ENCODE measurements at places on chromosomes 13 and 19.

- no peak for DNase-seq
Observed at GRCh38 chr19:58098682-58098998, 609 bp upstream of the ZSCAN18 start.

DNA sequence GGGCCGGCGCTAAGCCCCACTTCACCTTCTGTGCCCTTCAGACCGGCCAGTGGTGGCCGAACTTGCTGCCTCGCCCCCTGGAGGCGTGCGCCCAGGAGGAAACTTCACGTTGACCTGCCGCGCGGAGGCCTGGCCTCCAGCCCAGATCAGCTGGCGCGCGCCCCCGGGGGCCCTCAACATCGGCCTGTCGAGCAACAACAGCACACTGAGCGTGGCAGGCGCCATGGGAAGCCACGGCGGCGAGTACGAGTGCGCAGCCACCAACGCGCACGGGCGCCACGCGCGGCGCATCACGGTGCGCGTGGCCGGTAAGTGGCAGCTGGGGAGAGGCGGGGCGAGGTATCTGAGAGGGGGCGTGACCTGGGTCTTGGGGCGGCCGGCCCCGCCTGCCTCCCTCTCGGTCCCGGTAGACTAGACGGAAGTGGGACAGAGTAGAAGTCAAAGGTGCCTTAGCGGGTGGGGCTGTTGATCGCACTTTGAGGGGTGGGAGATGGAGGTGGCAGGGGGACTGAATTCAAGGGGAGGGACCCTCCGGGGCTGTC lies 5.6 kb downstream of the ICAM5 start:
- no peak for DNase-seq

GRCh38 chr13:30735872-30736175 lies 481 bp downstream of the ALOX5AP start:
- no peak for DNase-seq

GRCh38 chr13:110856942-110857835 lies 57.7 kb downstream of the ANKRD10 start:
- DNase-seq, result no peak

GRCh38 chr13:112057736-112058518 lies 9.0 kb upstream of the SOX1 start:
- no peak for DNase-seq

- DNase-seq, result no peak
Observed at GRCh38 chr13:110445183-110445582, 116.3 kb downstream of the RAB20 start.

GRCh38 chr13:49098771-49099512 lies 121.2 kb upstream of the MLNR start:
- no peak for DNase-seq

DNA sequence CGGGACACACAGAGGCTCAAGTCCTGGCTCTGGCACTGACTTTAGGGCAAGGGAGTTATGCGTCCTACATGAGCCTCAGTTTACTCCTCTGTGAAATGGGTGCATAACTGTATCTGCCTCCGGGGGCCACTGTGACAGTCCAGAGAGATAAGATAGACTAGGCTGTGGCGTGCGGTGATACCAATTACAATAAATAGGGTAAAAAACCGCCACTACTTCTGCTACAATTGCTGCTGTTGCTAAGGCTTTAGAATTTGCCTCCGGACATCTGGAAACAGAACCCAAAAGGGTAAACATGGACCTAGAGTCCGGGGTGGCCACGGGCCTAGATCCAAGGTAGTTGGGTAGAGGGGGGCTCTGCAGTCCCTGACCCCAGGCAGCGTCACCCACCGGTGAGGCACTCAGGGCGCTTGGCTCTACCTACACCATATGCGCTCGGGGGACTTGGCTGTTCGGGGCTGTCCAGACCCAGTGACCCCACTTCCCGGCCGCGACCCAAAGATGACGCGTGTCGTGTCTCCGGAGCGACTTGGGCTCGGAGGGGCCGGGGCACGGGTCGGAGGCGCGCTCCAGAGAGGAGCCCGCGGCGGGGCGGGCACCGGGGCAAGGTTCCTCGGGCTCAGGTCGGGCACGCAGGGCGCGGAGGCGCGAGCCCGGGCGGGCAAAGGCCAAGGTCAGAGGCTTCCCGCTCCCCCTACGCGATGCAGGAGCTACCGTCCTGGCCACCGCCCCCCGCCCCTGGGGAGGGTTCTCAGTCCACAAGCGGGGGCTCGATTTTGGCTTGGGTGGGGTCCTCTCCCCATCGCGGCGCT lies 1.1 kb downstream of the INSR start:
- DNase-seq, result no peak

GRCh38 chr19:57682226-57682766 lies 519 bp downstream of the ZNF551 start:
- DNase-seq, result no peak

- DNase-seq, result no peak
Observed at GRCh38 chr19:35329323-35329722, 336 bp downstream of the CD22 start.

GRCh38 chr13:77310161-77310560 lies 16.7 kb downstream of the MYCBP2 start:
- no peak for DNase-seq

GRCh38 chr13:48817166-48817802 lies 158.4 kb upstream of the FNDC3A start:
- DNase-seq, result no peak

GRCh38 chr13:98984983-98985382 lies 7.1 kb upstream of the DOCK9 start:
- no peak for DNase-seq

DNA sequence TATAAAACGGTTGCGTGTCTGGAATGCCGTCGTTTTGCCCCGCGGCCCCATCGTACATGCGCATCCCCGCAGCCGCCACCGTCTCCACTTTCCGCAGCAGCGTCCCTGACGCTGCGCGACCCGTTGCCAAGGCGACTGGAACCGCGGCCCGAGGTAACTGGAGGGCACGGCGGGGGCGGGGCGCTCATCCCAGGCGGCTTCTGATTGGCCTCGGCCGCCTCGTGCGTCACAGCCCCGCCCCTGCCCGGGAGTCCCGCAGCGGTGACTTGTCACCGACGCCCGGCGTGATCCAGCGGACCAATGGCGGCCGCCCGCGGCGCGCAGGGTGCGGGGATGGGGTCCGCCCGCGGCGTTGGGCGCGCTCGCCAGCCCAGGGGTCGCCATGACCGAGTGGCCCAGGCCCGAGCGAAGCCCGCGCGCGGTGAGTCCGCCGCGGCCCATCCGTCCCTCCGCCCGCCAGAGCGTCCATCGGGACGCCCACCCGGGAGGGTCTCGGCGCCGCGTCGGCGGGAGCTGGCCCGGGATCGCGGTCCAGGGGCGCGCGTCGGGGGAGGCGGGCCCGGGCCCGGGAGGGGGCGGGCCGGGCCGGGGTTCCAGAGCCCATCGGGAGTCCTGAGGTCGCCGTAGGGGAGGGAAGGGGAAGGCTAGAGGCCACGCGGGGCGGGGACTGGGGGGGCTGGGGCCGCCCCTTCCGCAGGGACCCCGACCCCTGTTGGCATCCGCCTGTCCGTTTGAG lies at the start of gene ZSCAN1:
TSS of gene ZSCAN1 (plus strand) at position 285 of the 736 bp plus-strand sequence. CDS start 3,812 bp downstream, outside the sequence.
- DNase-seq, result no peak

DNA sequence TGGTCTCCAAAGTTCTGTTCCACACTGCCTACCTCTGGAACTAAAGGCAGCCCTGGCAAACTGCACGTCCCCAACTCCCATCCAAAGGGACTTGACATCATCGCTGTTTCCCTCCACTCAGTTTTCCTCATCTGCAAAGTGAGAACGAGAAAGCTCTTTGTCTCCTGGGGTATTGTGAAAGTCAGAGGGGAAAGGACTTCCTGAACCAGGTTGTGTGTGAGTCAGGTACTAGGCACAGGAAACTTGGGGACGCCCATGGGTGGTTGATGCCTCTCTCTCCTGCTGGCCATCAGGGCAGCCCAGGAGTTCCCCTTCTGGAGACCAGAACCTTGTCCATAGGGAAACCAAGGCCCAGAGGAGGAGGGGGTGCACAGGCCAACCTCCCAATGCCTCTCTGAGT lies 4.7 kb downstream of the CRLF1 start:
- DNase-seq, result no peak

- no peak for DNase-seq
Observed at GRCh38 chr13:33480561-33480960, 195.0 kb upstream of the STARD13 start.

- DNase-seq, result no peak
Observed at GRCh38 chr19:56152644-56153043, 11.6 kb downstream of the ZNF444 start.

- DNase-seq, result no peak
Observed at GRCh38 chr19:32415669-32416068, 10.1 kb downstream of the DPY19L3 start.

- no peak for DNase-seq
Observed at GRCh38 chr13:101454767-101455166, 2.3 kb downstream of the ITGBL1 start.

DNA sequence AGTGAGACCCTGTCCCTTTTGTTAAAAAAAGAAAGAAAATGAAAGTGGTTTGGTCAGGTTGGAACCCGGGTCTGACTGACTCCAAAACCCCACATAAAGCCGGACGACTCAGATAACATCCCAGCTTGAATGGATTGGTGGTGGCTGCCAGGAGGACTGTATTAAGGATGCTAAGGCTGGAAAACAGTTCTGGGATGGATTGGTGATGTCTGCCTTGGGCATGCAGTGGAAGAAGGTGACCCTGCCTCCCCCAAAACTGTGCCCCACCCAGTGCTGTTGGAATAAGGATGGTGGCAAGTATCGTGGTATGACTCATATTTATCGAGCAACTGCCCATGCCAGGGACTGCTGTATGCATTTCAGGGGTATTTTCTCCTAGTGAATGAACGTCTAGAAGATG lies 18.5 kb upstream of the COLGALT1 start:
- no peak for DNase-seq

Measured in iPS DF 6.9 (cell line).